ENCODE measurements at places on chromosomes 3 and 15.

DNA sequence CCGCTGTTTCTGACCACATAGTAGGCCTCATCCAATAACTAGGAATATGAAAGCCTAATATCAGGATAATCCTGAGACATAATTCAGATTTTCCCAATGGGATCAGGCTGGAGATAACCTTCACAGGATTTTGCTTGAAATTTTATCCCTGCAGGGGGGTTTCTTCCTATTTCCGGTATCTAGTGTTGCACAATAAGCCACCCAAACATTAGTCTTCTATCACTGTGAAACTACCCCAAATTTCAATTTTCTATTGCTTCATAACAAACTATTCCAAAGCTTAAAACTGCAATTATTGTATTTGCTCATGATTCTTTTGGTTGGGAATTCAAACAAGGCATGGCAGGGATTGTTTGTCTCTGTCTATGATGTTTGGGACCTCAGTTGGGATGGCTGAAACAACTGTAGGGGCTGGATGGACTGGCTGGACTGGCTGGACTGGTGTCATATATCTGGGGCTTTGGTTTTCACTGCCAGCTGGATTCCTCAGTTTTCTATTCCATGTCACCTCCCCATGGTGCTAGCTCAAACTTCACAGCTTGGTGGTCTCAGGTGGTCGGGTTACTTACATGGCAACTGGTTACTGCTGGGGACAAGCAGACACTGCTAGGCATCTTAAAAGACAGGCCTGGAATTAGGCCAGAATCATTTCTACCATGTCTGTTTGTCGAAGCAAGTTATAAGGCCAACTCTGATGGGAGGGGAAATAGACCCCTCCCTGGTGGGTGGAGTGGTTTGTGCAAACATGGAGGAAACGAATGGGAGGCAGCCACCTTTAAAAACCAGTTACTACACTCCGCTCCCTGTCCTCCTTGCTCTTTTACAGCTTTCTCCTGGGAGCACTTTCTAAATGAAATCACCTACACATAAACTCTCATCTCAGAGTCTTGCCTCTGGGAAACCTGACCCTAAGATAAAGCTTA is 88.2 kb upstream of the STT3B start:
- no peak for DNase-seq

DNA sequence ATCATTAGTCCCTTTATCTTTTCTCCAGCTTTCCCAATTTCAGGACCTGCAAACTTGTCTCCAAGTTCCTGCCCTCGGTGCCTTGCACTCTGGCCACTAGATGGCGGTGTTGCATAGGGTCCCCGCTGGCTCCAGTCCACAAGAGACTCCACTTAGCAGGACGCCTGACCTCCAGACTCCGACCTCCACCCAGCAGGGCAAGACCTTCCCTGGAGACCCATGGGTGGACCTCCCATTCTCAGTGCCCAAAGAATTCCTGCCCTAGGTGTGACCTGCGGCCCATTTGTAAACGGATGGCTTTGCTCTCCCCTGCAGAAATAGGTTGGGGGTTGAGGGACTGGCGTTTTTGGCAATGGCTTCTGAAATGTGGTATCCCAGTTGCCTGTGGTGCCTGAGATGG is 82.6 kb downstream of the LSM3 start:
- DNase-seq = peak; percentile 71

DNA sequence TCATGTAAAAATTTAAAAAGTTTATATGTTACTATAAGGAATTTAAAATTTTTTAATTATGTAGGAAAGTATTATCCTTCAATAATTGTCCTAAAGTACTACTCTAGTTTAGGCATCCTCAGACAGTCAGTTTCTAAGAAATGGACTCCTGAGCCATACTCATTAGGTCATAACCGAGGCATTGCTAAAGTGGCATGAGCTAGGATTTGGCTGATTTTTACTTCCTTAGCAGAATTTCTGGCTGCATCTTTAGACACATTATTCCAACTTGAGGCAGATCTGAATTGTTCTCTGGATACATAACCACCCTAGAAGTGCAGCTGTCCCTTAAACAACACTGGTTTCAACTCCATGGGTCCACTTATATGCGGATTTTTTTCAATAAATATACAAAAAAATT is 38.3 kb downstream of the IFT57 start:
- DNase-seq = no peak

GRCh38 chr3:40582401-40583027 is 57.8 kb downstream of the ZNF621 start:
- DNase-seq = no peak

GRCh38 chr15:73031648-73032047 is 20.6 kb upstream of the NEO1 start:
- DNase-seq = no peak

- DNase-seq = no peak
These were observed 90.4 kb downstream of the MECOM start for GRCh38 chr3:169573148-169573547.

DNA sequence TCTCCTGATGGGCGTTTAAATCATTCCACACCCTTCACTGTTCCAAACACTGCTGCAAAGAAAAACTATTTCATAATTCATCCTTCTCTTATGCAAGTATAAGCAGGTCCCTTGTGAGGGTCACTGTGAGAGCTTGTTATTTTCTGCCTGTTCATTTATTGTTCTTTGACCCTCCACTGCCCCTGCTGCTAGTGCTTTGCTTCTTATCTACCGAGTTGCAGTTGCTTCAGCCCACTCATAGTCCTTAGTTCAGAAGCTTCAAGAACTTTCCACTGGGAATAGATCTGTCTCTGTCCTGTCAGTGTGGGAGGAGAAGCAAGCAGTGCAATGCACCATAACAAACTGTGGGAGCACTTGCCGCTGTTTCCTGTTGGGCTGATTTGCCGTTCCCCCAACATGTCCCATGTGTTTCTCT is 39.8 kb downstream of the RIOX2 start:
- DNase-seq = no peak

- DNase-seq = no peak
These were observed 1.5 kb upstream of the AMIGO3 start for GRCh38 chr3:49720855-49721595.

GRCh38 chr15:70243686-70244540 is 146.2 kb upstream of the TLE3 start:
- DNase-seq = no peak

GRCh38 chr3:167837466-167837865 is 101.9 kb downstream of the SERPINI1 start:
- no peak for DNase-seq

DNA sequence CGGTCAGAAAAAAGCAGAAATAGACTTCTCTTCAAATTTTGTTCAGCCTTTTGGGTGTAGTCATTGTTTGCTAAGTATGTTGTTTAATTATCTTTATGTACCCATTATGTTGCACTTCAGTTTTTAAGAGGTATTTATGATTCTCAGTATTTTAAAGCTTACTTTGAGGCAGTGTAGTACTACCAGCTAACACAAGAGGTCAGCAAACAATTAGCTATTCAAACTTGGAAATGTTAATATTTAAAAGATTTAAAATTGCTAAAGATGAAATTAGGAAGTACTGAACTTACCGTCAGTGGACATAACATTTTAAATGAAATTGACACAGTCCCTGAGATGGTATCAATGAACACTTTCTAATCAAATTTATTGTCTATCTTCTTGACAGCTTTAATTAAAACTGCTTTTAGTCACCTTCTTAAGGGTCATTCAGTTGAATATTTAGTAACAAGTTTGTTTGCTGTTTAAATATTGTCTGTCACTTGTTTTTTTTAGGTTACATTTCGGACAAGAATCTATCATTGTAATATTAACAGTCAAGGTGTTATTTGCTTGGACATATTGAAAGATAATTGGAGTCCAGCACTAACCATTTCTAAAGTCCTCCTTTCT is 28.1 kb downstream of the NKIRAS1 start:
- no peak for DNase-seq

DNA sequence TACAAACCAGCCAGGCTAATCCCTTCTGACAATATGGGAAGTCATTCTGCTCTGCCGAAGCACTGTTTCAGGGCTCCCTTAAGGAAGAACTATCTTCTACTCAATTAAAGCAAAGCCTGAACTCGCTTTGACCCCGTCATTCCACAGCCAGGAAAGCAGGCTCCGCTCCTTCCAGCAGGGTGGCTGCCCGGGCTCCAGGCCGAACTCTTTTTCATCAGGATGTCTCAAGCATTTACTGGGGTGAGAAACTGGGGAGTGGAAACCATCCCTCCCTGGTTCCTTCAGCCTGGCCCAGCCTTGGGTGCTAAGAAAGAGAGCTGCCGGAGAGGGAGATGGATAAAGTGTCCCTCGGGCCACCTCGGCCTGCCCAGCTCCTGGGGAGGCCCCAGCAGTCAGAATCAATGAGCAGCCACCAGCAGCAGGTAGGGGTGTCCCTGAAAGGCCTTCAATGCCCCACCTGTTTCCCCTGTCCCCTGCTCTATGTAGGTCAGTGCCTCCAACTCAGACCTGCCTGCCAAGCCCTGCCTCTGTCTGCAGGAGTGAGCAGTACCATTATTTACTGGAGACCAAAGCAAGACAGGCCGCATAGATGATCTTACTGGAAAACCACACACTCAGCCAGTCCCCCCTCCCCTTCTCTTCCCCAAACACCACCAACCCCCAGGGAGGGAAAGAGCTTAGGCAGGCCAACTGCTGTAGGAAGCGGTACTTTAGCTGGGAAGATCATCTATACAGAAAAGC is 225.6 kb upstream of the TLE3 start:
- DNase-seq = peak; percentile 32

GRCh38 chr3:133283958-133284807 is 115.7 kb upstream of the BFSP2 start:
- DNase-seq = no peak

DNA sequence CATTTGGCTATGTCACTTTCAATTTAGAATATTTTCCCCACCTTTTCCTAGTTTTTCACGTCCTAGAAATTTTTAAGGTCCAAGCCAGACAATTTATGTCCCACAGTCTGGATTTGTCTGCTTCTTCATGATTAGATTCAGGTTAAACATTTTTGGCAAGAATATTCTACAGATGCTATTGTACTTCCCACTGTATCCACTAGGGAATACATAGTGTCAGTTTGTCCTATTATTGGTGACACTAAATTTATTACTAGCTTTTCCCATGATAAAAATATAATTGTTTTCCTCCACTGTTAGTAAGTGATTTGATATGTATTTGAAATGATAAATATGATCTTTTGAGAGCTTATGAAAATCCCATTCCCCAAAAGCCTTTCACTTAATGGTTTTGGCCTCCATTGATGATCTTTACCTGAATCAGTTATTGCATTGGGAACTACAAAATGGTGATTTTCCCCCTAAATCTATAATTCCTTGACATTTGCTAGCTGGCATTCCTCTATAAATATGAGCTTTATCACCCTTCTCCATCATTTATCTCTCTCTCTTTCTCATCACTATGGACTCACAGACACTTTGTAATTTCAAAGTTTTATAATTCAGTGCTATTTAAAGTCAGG is 8.3 kb downstream of the ARL14 start:
- DNase-seq = no peak

- DNase-seq = no peak
These were observed 176.8 kb downstream of the GHSR start for GRCh38 chr3:172271386-172271976.

GRCh38 chr3:184731786-184732537 is 20.1 kb upstream of the MAGEF1 start:
- DNase-seq = no peak

GRCh38 chr15:77421370-77421700 is 647 bp downstream of the HMG20A start:
- no peak for DNase-seq

DNA sequence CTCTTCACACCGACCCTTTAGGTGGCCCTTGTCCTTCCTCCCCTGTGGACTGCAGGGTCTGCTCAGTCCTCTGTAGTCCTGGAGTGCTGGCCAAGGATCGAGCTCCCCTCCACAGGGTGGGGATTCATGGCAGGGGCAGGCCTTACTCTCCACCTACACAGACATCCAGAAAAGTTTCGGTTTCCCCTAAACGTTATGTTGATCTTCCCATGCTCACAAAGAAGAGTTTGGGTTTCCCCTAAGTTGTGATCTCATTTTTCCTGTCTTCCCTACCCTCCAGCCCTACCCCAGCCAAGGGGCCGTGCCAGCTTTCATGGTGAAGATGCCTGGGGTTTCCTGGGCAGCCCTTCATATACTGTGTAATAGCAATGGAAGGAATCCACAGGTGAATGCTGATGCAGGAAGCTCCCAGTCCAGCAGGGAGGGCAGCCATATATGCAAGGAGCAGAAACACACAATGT is 10.3 kb downstream of the STOML1 start:
- no peak for DNase-seq

GRCh38 chr15:67823314-67824196 is 1.8 kb upstream of the SKOR1 start:
- DNase-seq = no peak

- DNase-seq = no peak
These were observed 20.3 kb upstream of the ALAS1 start for GRCh38 chr3:52177701-52178042.

GRCh38 chr15:69804786-69805185 is 292.9 kb downstream of the TLE3 start:
- no peak for DNase-seq

GRCh38 chr3:20043825-20044224 is 3.6 kb downstream of the KAT2B start:
- DNase-seq = peak; percentile 58

DNA sequence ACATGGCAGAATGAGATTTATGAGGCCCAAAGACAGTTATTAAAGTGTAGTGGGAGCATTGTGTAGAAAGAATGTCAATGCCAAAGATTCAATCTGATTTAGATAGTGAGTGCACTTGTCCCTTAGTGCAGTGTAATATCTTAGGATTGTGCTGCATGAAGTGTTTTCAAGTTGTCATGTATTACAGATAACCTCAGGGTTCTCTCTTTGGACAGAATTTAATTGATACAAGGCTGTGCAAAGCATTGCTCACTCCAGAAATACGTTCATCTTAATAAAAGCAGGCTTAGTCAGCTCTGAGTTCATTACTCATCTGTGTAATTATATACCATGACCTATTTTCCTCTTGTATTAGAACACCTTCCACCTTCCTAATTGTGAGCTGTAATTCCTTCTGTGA is 16.0 kb upstream of the GPR171 start:
- no peak for DNase-seq

DNA sequence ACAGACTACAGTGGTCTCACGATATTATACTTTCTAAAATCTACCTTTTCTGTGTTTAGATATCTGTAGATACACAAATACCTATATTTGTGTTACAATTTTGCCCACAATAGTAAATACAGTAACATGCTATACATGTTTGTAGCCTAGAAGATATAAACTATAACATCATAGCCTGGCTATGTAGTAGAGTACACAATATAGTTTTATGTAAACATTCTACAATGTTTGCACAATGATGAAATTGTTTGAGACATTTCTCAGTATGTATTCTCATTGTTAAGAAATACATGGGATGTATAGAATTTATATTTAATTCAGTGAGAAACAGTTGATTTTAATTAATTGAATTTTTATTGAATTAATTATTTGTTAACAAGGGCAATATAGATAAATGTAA is 1367.0 kb downstream of the OTOL1 start:
- no peak for DNase-seq

DNA sequence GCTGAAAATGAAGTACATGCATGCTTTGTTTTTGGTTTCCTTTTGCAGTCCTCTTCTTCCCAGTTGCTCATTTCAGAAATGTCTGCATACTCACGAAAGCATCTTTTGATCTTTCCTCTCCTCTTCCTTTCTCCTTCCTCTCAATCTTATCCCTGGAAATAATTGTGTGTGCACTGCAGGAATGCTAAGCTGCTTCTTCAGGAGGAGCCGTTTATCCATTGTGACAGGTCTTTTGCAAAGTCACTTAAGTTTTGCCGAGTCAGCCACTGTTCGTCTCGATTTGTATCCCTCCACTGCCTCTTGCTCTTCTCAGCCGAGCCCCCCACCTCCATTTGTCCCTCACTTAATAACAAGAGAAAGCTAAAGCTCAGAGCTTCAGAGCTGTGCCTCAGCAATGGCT is 597.6 kb downstream of the AGBL1 start:
- no peak for DNase-seq

GRCh38 chr15:86906376-86906775 is 826.7 kb downstream of the AGBL1 start:
- no peak for DNase-seq
